Skin of body (tissue), 3 donors: ENCODE measurements at places on chromosomes 2 and 18.

DNA sequence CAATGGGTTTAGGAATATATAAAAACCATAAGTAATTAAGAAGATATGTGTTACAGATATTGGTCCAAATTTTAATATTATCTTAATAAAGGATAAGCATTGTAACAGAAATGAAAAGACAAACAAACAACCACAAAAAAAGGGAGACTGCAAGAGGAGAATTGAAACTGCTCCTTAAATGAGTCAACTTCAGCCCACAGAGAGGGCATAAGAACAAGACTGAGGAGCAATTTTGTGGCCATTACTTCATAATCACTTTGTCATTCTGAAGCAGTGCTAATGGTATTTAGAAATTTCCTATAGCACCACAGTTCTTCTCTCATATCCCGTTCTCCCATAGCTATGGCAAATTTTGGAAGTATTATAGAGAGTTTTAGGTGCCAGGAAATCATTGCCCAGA lies 193.2 kb upstream of the HNMT start:
- no peak for DNase-seq

DNA sequence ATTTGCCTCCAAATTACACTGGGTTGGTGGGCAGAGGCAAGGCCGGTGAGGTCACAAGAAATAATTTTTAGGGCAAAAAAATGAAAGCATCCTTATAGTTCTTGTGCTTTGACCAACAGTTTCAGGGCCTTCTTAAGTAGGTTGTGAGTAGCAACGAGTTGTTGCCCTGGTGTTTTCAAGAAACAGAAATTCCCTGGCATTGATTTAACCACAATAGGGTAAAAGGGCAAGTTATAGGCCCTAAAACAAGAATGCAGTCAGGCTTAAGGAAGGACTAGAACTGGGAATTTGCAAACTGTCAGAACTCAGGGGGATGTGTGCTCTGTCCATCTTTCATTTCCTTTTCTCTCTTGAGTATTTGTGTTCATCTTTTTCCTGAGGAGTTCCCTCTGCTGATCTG lies 46.1 kb upstream of the STPG4 start:
- DNase-seq, result no peak

DNA sequence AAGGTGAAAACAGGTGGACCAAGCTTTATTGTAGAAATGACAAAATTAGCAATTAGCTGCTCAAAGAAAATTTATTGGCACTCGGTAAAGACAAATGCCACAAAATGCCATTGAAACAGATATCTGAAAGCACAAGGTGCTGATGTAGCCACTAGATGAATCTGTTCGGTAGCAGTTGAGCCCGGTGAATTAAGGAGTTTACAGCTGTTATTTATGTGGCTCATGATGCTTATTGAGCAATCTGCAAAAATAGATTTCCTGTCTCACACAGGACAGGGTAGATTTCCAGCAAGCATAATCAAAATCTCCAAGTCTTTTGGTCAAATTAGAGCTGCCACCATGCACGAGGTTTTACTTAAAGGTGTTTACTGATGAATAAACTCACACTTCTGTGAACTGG lies 182.2 kb downstream of the PPP1R1C start:
- DNase-seq, result no peak

- no peak for DNase-seq
Measured at GRCh38 chr2:206801418-206802189, 36.2 kb downstream of the FASTKD2 start.

DNA sequence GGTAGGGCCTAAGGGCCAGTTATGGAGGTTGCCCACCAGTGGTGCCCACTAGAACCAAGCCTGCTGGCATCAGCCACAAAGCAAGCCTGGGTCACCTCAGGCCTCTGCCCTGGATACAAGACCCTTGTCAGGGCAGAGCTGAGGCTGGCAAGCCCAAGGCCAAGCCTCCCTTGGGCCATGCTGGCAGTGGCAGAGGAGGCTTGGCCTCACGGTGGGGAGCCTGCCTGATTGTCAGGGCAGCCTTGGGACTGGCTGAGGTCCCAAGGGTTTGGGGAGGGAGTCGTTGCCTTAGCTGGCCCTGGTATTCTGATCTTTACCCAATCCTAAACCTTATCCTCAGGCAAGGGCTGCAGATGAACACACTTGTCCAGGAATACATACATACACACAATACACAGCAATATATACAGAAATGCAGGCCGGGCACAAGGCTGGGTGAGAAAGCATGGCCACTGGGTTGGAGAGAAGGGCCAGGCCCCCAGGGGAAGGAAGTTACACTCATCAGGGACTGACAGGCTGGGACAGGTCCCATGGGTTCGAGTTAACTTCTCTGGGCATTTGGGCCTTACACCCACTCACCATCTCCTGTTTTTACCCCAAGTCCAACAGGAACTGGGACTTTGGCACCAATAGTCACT lies 21.0 kb downstream of the CCT7 start:
- DNase-seq, result no peak

GRCh38 chr2:203534621-203535077 lies 452 bp downstream of the RAPH1 start:
- DNase-seq, result peak; percentile 53

- DNase-seq, result no peak
Measured at GRCh38 chr2:227132986-227133385, 31.0 kb downstream of the COL4A4 start.

DNA sequence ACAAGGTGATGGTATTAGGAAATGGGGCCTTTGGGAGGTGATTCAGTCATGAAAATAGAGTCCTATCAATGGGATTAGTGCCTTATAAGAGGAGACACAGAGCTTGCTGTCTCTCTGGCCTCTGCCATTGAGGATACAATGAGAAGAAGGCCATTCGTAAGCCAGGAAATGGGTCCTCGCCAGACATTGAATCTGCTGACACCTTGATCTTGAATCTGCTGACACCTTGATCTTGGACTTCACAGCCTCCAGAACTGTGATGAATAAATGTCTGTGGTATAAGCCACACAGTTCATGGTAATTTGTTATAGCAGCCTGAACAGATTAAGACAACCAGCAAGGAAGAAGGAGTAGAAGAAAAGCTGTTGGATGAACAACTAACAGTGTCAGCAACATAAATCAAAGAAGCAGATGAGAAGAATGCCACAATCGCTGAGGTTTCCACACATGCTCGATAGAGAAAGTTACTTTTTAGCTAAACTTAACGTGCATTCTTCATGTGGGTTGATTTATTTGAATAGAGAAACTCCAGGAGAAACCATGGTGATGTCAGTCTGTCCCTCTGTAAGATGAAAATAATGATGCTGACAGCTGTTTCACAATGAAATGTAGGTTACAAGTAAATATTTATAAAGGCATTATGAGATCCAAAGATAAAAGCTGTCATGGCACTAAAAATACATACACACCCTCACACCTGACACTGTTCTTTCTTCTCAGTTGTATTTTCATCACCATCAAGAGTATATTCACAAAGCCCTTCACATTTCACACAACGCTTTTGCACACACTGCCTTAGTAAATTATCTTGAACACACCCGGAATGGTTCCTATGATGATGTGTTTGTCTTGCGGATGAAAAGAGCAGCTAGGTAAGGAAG lies 153.7 kb upstream of the NCK2 start:
- no peak for DNase-seq

- no peak for DNase-seq
Measured at GRCh38 chr2:121565389-121566250, 34.9 kb downstream of the RNU4ATAC start.

GRCh38 chr18:34159691-34160185 lies 65.0 kb downstream of the NOL4 start:
- DNase-seq, result no peak

GRCh38 chr2:25711675-25712354 lies 38.4 kb upstream of the DTNB start:
- no peak for DNase-seq

DNA sequence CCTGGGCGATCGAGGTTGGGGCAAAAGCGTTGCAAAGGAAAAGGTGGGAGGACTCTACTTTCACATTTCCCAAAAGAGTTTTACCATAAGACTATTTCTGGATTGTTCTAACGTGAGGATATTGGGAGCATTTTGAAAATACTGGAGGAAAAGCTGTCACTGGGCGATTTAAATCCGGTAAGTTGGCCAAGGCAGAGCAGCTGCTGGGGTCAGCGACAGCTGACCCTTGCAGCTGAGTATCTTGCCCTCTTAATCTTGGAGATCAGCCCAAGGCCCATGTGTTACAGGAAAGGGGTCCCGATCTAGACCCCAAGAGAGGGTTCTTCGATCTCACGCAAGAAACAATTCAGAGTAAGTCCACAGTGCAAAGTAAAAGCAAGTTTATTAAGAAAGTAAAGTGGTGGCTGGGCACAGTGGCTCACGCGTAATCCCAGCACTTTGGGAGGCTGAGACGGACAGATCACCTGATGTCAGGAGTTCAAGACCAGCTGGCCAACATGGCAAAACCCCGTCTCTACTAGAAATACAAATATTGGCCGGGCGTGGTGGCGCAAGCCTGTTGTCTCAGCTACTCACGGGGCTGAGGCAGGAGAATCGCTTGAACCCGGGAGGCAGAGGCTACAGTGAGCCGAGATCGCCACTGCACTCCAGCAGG lies 964 bp upstream of the ST3GAL5 start:
- DNase-seq, result no peak

GRCh38 chr2:169301596-169302335 lies 60.6 kb downstream of the LRP2 start:
- no peak for DNase-seq

GRCh38 chr18:53909668-53910067 lies 314.8 kb downstream of the MBD2 start:
- DNase-seq, result no peak

- no peak for DNase-seq
Measured at GRCh38 chr2:194822097-194822496, 834.9 kb upstream of the SLC39A10 start.

- DNase-seq, result peak; percentile 6
Measured at GRCh38 chr2:218780851-218781690, 876 bp upstream of the CYP27A1 start.

DNA sequence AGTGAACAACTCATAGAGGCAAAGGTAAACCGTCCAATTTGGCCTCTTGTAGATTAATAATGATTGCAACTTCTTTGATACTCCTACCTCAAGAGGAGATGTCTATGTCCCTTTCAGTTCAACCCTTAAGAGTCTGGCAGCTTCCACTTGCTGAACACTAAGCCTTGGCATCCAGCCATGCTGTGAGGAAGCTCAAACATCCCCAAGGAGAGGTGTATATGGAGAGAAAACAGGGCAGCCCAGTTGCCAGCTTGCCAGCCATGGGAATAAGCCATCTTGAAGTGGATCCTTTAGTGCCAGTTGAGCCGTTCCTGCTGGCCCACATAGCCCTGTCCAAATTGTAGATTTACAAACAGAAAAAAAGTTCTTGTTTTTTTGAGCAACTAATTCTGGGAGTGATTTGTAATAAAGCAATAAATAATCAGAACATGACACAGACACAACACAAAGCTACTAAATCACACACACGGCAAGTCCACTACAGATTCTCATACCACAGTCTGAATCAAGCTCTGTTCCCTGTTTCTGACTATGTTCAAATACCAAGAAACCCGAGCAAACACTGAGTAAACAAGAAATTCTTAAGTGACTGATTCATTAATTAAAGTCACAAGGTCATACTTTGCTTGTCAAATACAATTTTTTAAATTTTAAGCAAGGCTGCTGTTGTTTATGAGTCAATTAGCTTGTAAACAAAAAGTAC lies 96.1 kb downstream of the PID1 start:
- DNase-seq, result no peak

DNA sequence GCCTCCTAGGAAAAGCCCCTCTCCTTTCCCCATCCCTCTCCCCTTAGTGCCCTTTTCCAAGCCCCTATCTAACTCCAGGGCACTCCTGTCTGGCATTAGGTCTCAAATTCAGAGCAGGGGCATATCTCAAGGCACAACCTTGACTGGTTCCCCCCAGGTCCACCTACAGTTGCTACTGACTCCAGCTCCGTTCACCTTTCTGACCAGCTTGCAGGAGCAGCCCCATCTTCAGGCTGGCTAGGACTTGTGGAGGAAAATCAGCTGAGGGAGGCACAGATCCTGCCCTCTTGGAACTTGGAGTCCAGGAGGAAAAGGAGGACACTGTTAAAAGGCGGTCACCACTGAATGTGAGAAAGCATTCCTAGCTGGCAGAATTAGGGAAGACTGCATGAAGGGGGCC lies 152.4 kb downstream of the ZFP36L2 start:
- DNase-seq, result no peak

DNA sequence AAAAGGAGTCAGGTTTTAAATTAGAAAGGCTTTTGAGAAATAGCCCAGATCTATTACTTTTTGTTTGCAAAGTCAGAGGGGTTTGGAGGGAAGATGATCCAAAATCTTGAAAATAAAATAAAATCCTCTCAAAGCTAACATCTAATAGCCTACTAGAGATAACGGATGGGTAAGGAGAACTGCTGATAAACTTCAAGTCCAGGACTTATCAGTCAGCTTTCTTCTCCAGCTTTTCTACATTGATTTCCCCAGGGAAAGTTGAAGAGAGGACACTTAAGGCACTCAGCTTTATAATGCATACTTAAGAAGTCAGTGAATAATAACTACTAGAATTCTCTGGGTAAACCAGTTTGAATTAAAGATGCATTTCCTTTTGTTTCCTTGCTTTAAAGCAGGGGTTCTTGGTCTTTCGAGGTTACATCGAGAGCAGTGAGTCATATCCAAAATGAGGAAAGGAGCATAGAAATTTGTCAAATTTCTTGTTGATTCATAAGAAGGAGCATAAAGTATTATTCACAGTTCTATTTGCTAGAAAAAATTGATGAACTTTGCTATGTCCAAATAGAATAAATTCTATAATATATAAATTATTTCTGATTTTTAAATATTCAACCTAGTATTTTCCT lies 43.2 kb upstream of the ITPRID2 start:
- no peak for DNase-seq

GRCh38 chr18:26511339-26512071 lies 36.8 kb downstream of the KCTD1 start:
- DNase-seq, result no peak

- DNase-seq, result no peak
Measured at GRCh38 chr2:104769096-104769495, 84.8 kb upstream of the POU3F3 start.

DNA sequence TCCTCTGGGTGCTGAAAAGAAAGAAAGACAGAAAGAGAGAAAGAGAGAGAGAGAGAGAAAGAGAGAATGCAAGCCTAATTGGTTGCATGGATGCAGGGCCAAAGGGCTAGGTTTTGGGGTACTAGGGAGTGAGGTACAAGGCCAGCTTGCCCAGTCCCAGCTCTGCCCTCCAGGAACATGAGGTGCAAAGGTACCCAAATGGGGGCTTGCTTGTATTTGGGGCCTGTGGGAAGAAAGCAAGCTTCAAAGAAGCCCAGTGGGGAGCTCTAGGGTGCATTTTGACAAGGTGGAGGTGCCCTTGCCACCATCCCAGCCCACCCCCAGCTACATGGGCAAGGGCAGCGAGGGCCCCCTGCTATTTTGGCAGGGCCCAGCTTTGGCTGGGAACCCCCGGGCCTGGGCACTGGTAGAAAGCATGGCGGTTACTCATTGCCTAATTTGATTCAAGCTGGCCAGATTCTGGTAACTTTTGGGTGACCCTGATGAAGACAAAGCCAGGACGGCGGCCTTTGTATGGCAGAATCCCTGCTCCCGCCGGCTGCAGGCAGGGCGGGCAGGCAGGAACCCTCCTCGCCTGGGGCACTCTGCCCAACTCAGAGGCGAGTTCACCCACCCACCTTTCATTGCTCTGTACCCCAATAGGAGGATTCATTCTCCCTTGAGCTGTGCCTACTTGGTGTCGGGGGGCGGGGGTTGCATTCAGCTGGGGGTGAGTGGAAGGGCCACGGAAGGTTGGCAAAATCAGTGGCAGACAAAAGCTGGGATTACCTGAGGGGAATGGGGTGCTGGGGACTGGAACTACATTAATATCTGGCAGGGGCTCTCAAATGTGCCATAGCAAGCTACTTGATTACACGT lies 537 bp upstream of the HOXD4 start:
- DNase-seq, result no peak
